ENCODE measurements at places on chromosomes 7 and 10. TPM values are rescaled to one million over a fixed set of nuclear protein-coding genes. Genes with fewer than 3 reads are reported as not detected.

NXPH1 gene
- not detected for total RNA-seq

DNA sequence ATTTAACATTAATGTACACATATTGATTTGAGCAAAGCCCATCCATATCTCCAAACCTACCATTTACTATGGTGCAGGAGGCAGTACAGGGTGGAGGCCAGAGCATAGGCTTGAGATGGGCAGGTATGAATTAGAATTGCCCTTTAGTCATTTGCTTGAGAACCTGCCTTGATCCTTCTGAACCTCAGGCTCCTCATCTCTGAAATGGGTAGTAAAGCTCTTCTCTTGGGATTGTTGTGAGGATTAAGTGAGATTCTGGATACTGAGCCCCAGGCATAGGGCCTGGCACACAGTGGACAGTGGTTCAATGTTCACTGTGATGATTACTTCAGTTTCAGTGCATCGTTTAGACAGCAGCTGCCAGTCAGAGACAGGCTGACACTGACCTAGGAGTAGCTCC is 5.0 kb upstream of the ATXN7L1 start:
- no peak for DNase-seq

GRCh38 chr10:54607983-54608382 is 193.0 kb downstream of the PCDH15 start:
- no peak for DNase-seq

AKR1C4 gene
- not detected for total RNA-seq

DNA sequence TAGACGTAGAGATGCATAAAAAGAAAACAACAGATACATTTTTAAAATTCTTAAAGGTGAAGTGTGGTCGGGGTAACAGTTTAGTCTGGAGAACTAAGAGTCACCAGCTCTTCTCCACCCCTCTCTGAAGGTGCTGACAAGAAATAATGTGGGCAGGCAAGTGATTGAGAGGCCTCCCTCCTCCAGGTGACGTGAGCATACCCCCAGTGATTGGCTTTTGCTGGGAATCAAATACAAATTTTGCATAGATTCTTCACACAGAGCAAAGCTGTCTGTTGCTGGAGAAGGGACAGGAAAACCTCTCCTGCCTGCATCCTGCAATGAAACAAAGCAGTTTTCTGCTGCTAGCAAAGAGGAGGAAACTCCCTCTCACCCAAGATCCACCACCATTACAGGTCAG is 115.0 kb downstream of the DGKB start:
- DNase-seq, result no peak

- no peak for DNase-seq
Observed at GRCh38 chr10:51048792-51049191, 25.5 kb upstream of the PRKG1 start.

GRCh38 chr10:76738991-76739390 is 898.6 kb downstream of the KCNMA1 start:
- no peak for DNase-seq

JAZF1 gene
- total RNA-seq, result 6.1 TPM

DNA sequence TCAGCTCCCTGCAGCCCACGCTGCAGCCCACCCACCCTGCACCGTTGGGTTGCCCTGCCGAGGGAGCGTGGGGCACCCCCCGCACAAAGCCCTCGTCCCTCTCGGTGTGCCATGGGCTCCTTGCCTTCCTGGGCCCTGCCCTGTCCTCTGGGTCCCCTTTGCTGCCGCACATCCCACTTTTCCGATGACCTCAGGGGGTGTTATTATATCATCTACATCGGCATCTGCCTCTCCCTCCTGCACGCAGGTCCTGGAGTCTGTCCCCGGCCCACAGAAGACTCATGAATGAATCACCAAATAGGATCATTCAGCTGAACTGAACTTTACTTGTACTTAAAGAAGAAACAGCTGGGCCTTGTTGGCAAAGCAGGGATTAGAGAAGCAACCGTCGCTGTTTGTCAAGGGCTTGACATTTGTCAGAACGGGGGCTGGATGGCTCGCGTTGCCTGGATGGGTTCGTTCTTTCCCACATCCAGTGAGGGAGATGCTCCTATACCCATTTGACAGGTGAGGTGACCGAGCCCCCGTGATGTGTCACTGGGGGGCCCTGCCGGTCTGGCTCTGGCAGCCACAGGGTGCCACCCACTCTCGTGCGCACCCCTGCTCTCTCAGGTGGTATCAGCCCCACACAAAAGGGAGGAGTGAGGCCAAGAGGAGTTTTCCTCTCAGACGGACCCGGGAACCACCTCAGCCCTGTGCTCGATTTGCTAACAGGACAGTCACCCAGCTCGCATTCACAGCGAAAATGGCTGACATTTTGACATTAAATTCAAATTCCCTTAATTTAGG is 58.6 kb upstream of the EBF3 start:
- no peak for DNase-seq

FRAT1 gene
- total RNA-seq, result 40.2 TPM

DNA sequence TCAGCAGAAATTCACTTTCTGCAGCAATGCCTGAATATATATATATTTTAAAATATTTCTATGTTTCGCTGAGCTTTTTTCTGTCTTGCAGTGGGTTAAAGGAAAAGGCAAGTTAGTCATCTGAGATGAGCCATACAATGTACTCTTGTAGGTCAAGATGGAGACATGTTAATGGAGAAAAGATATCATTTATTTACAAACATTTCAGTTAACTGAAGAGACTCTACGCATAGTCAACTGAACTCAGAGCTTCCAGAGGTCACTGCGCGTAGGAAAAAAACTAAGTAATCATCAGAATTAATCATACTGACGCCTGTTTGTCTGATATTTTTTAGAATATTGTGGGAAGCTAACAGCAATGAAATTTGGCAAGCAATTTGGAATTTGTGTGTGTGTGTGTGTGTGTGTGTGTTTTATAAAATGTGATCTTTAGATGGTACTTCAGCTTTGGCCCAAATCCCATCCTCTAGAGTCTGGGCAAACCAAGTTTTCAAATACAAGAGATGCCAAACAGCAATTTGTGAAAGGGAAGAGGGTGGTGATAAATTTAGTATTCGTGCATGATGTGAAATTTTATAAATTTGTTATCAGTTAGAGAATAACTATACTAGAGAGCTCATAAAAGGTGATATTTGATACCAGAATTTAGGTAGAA is 193.9 kb upstream of the AGR3 start:
- DNase-seq, result no peak

DNA sequence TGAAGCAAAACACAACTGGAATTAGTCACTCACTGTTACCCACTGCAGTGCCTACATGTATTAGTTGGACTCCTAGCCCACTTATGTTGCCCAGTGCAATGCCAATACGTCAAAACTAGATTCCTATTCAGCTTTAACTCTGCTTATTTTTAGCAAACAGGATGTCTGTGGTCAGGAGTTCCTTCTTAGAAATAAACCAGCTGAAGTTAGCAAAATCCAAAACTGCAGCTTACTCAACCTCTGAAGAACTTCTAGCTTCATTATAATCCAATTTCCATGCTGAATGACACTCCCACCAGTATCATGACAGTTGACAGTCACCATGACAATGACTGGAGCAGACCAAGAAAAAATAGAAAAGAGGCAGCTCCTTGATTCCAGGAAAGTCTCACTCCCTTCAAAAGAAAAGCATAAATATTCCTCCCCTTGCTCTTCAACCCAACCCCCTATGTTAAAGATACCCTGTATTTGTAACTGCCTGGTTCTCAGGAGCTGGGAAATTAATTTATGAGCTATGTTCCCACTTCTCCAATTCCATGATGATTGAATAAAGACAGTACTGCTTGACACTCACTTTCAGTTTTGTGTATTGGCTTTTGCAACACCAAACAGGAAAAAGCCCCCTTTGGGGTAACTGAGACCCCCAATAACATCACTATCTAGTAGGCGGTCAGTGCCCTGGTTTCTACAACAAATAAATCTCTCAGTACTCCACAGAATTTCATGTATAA is 327.4 kb downstream of the SORCS1 start:
- no peak for DNase-seq

DNA sequence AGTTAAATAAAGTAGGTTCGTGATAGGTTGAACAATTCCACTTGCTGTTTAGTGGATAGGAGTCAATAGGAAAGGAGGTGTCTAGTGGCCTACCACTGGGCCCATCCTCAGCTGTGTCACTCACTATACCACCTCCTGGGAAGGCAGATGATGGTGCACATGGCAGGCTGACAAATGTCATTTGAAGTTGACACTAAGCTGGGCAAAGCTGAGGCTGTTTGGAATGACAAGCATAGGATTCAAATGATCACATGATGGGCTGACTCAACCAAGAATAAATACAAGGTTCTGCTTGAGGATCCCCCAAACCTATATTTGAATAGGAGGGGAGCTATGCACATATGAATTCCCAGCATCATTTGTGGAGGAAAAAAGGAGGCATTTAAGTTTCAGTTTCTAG is 489.8 kb downstream of the RPS24 start:
- no peak for DNase-seq

MKX gene
- total RNA-seq, result not detected

SYCE1 gene
- total RNA-seq, result 0.28 TPM

PTPN20 gene
- total RNA-seq, result 0.43 TPM

GRM3 gene
- not detected for total RNA-seq

DNA sequence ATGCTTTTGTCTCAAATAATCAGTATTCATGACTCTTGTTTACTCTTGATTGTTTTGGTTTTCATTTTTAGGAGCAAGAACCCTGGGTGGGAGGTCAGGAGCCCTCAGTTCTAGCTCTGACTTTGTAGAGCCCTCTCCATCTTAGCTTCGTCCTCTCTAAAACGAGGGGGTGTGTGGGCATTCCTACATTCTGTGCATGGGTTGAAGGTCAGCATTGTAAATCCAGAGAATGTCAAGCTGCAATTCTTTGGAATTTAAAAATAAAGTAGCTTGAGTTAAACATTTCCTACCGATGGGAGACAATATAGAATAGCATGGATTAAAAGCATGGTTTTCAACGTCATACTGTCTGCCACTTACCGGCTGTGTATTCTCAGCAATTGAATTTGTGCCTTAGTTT is 128.3 kb downstream of the PRPF18 start:
- no peak for DNase-seq

DNA sequence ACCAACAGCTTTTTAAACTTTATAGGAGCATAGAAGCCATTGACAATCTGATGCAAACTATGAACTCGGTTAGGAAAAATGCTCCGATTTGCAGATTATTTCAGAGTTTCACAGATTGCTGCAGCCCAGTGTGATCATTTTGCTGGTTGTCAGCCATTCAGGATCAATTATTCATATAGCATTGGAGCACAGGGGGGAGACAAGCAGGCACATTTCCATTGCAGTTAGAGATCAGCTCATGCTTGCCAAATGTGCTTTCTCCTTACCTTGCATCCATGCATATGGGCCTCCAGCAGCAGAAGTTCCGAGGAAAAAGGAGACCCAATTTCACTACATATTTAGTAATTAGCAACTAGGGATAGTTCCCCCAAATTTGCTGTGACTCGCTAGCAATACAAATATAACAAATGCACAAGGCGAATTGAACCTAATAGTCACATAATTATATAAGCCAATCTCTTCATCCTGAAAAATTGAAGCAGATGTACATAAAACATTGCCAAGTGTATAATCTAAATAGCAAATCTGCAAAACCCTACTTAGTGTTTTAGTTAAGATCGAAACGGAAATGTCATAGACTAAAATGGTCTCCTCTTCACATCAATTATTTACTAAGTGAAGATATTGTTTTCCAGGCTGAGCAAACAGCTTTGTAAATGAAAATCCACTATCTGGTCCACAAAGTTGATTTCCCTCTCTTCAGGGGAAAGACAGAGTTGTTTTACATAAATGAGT is 49.5 kb upstream of the RSU1 start:
- no peak for DNase-seq

DNA sequence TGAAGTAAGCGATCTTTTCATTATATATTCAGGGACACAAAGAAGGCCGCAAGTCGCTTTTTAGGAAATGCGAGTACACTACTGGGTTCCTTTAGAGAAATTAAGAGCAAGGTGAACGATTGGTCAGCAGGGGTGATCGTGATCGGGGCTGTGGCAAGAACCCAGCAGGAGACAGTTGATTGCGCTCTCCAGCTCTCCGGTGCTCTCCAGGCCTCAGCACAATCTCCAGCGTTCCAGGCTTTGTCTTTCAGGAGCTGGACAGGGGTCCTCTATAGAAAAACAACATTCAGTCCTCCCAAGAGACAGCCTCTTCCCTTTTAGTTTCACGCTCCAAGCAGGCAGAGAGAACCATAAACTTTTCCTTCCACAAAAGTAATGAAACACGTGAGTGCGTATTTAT is 170.5 kb upstream of the KLF6 start:
- no peak for DNase-seq

DNA sequence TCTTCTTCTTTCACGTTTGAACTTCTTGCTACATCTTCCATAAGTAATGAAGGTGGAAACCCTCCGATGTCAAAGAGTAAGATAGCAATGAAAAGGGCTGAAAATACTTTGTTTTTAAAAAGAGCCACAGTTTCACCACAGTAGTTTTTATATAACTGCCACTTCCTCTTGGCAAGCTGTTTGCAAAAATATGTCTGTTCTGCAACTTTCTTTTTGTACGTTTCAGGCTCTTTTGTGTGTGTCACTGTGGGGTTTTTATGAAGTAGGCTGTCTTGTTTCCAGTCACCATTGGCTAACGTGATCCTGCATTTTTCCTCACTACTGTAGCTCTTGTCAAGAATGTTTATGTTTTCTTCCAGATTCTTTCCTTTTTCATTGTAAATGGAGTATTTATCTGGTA is 55.6 kb downstream of the SLC16A9 start:
- no peak for DNase-seq

DNA sequence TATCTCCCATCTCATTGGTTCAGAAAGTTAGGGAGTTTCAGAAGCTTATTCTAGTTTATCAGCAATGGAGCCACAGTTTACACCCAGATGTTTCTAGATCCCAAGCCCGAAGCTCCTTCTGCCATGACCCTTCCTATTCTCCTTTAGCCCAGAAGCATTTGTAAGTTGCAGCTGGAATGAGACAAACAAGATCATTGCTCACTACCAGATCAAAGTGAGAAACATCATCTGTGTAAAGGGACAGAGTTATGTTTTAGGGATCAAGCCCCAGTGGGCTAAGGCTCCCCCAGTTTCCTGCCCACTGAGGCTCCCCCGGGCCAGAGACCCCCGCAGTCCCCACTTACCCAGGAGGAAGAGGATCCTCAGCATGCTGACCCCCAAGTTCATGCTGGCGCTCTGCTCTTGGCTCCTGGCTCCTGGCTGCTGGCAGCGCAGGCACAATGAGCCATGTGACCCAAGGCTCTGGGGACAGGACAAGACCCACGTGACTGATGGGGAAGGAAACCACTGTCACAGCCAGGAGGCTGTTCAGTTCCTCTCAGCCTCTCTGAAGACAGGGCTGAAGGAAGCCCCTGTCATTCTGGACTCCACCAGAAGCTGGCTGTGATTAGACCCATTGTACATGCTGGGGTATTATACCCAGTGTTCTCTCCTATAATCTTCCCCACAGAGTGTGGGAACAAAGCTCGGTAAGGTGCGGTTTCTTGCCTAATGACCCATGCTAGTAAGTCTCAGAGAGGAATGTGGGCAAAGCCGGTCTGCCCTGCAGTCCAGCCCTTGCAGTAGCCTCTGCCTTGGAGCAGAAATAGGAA is at the start of gene TMEM273:
Gene TMEM273 (minus strand): TSS at position 442 of the 812 bp plus-strand sequence. CDS start 55 bp downstream, at position 387.
- no peak for DNase-seq

GRCh38 chr10:8430321-8430720 is 375.8 kb downstream of the GATA3 start:
- DNase-seq, result no peak
